Fibroblast of skin of abdomen (primary cell): ENCODE measurements at places on chromosomes 4 and X.

- DNase-seq = peak; percentile 58
These were observed 130.2 kb downstream of the AMELX start for GRCh38 chrX:11423362-11423818.

DNA sequence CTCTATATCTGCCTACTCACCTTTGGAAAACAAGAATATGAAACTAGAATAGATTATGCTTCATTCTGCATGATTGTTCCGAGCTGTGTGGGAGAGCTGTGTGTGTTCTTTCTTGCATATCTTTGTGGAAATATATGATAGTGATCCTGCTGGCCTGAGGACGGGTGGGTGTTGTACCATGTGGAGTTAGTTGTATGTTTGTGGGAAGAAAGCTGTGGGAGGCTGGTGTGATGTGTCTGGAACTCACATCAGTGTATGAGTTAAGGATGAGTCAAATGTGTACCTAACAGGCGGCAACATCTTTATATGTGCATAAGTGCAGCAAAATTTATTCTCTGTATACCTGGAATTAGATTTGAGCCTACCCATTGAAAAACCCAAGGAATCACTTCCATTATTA lies 208.1 kb upstream of the ADGRL3 start:
- DNase-seq = no peak

DNA sequence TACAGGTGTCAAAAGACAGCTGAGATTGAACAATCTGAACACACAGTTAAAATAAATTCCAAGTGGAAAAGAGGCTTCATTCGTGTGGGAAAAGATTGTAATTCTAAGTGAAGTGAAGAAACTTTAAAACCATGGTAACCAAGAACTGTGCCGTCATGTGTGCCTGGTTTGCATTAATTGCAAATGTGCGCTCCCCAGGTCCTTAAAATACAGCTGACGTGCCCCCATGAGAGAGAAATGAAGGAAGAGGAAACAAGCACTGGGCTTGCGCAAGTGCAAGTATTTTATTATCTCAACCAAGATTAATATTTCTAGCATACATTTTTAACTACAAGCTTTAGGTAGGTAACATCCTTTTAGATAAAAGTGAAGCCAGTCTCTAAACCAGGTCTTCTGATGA lies 92.5 kb downstream of the PARM1 start:
- DNase-seq = no peak

DNA sequence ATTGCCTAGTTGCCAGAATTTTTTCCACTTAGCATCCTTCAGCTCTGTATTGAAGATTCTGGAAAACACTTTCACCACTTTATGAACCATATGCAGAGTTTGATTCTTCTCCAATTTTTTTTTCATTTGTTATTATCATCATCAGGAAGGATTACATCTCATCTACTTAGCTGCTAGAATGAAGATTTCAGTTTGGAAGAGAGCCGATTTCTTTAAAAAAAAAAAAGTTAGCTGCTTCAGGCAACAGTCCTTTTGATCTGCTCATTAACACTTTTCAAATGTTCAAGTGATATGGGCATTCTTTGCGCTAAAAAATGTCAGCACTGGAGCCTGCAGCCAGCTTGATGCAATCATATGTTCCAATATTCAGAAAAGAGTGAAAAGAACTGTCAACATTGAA lies 76.2 kb downstream of the ANTXR2 start:
- no peak for DNase-seq

GRCh38 chr4:152325831-152326230 lies 210.1 kb downstream of the FBXW7 start:
- DNase-seq = no peak

DNA sequence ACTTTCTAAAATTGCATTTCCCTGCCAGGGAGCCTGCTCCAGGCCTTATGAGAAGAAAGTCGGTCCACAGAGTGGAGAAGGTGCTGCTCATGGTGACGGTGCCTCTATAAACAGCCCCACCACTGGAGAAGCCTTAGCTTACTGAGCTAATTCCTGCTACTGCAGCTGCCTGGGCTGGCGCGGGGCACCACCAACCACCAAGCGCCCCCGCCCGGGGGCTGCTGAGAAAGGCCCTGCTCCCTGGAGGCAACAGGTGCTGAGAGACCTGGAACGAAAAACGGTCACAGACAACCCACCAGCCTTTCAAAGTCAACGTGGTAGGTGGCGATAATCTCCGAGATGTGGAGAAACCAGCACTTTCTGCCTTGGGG lies 2.9 kb downstream of the HCFC1 start:
- DNase-seq = no peak

GRCh38 chr4:26144526-26145155 lies 176.2 kb upstream of the RBPJ start:
- DNase-seq = peak; percentile 55

DNA sequence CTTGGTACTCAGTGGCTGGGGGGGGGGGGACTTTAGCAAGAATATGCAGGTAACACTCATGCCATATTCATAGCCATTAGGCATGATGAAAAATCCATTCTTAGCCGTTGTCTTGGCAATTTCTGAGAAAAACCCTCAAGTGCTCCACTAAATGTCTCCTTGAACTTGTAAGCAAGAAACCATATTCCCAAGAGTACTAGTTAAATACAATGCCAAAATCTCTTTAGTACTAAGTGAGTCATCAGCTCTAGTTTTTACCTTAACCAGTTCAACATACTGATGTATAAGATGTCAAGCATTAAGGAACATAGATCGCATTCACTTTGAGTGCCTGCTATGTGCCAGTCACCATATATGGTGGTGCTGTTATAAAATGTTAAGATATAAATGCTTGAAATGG lies 27.5 kb downstream of the UBE2D3 start:
- peak; percentile 56 for DNase-seq

GRCh38 chr4:3462790-3463415 lies at the start of gene DOK7:
DOK7 (plus strand) TSS chr4:3463306; CDS start chr4:3463376, 70 bp downstream.
- DNase-seq = no peak

DNA sequence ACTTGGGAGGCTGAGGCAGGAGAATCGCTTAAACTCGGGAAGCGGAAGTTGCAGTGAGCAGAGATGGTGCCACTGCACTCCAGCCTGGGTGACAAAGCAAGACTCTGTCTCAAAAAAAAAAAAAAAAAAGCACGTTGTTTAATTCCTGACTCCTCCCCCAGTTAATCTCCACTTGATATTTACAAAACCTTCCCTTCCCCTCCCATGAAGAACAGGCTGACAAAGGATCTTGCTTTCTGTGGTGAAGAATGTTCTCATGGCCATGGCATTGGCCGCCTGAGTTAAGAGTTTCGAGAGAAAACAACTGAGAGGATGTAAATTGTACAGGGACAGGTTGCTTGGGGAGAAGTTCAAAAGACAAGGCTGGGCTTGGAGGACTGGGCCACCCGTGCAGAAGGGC lies 168.2 kb upstream of the BCOR start:
- no peak for DNase-seq

DNA sequence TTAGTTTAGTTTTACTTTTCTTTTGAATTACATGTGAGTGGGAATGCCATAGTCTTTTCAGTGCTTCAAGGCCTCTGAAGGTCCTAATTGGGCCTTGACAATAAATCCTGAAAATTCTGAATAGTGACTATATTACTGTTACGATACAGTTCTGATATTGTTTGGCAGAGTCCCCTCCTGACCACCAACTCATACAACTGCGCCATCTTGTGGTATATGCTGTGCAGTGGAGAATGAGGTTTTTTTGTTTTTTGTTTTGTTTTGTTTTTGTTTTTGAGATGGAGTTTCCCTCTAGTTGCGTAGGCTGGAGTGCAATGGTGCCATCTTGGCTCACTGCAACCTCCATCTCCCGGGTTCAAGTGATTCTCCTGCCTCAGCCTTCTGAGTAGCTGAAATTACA lies 56.6 kb upstream of the CHRDL1 start:
- peak; percentile 1 for DNase-seq

DNA sequence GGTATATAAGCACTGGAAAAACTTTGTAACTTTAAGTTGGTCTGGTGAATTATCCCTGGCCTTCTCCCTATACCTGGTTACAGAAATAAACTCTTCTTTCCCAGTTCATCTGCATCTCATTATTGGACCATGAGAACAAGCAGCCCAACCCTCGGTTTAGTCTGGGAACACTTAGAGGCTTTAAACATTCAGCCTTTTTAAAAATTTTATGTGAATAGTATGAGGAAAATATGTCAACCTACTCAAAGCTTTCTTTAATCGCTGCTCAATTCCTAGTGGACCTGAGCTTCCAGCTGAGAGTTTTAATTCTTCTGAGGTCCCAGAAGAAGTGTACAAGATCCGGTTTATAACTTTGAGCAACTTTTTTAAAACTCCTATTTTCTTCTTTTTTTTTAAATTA lies 358.6 kb upstream of the NOCT start:
- no peak for DNase-seq

DNA sequence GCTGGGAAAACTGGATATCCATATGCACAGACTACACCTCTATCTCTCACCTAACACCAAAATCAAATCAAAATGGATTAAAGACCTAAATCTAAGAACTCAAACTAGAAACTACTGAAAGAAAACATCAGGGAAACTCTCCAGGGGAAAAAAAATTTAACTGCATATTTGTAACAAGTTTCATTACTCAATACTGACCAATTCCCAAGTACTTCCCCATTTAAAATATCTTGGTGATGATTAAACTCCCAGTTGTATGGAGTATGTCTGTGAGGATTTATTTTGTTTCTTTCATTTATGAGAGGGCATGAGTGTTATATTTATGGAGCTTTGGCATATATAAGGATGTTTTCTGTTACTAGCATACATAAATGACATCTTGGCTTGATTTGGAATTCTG lies 112.3 kb upstream of the IL15 start:
- peak; percentile 67 for DNase-seq

DNA sequence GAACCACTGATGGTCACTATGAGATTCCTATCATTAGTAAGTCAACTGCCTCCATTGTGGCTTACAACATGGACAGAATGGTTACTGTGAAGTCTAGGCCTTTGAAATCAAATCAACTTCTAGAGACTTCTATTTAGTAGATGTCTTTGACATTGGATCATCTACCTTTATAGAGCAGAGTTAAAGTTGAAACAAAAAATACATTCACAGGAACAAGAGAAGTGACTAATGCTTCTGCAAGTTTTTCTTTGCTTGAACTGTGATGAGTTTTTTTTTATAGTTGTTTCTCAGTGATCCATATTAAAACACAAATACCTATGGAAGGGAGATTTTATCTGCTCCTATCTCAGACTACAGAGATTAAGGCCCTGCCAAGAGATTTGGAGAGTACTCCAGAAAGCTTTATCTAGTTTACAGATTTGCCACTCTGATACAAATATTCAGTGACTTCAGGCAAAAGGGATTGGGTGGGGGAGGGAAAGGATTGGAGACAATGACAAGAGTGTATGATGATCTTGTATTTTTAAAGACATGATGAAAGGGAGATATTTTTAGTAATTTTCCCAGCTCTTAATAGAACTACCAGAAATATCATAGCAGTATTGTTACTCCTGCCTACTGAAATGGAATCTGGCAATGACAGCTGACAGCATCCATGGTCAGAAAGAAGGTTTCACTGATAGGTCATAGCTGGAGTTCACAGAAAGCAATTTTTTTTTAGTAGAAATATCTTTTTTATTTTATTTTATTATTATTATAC lies 16.0 kb upstream of the EPGN start:
- no peak for DNase-seq

DNA sequence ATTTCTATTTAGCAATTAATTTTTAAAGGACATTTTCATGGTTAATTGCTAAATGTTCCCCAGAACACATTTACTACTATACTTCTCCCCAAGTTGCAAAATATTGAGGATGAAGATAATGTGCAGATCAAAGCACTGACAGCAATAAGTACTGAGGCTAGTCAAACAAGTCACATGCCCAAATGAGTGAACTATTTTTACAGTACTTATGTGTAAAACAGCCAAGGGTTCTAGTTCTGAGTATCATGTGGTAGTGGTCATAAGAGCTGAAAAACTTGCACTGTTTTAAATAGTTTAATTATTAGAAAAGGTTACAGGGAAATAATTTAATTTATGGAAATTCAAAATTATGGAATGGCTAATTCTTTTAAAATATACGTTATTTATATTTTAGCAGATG lies 3.8 kb downstream of the GALNTL6 start:
- DNase-seq = no peak
